ENCODE measurements at places on chromosomes 3 and 15. TPM values are rescaled to one million over a fixed set of nuclear protein-coding genes. Genes with fewer than 3 reads are reported as not detected.
A peak's percentile ranks its signal among the peaks of the same experiment; 100 is the strongest.

The ISY1 gene
- 65.7 TPM for total RNA-seq

The STRA6 gene
- not detected for total RNA-seq

The CYP8B1 gene
- total RNA-seq, result not detected

The C3orf85 gene
- total RNA-seq, result not detected

The ZDHHC23 gene
- 1.8 TPM for total RNA-seq

The RAD51 gene
- 87.3 TPM for total RNA-seq

The ERICH6 gene
- 0.60 TPM for total RNA-seq

The CACNA2D3 gene
- not detected for total RNA-seq

The CNTN4 gene
- not detected for total RNA-seq

GRCh38 chr15:67832031-67832551 lies 6.8 kb downstream of the SKOR1 start:
- H3K4me3 ChIP-seq, result no peak overlapping the region
- H3K4me1 ChIP-seq, result peaks cover 52% of the 10 kb centered on the region
- DNase-seq, result no peak
- H3K27me3 ChIP-seq, result peaks cover 76% of the 10 kb centered on the region
- H3K27ac ChIP-seq, result no peak overlapping the region

DNA sequence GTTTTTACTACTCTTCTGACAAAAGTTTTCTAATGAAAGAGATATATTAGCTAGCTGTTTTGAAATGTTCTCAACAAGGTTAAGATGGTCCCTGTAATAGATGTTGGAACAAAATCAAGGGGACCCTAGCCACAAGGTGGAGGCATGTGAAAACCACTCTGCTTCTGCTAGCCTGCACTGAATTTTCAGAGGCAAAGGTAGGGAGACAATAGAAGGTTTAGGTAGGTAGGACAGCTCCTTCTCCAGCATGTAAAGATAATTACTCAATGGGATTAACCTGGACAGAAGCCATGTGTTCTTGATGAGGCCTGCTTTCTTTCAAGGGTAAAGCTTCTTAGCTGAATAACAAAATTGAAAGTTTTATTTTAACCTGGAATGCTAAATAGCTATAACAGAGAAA lies 333.5 kb downstream of the LSAMP start:
- no peaks in the 10 kb centered on the region for H3K4me1 ChIP-seq
- no peak overlapping the region for H3K27ac ChIP-seq
- H3K4me3 ChIP-seq, result no peak overlapping the region
- no peaks in the 10 kb centered on the region for H3K36me3 ChIP-seq
- no peak for DNase-seq

DNA sequence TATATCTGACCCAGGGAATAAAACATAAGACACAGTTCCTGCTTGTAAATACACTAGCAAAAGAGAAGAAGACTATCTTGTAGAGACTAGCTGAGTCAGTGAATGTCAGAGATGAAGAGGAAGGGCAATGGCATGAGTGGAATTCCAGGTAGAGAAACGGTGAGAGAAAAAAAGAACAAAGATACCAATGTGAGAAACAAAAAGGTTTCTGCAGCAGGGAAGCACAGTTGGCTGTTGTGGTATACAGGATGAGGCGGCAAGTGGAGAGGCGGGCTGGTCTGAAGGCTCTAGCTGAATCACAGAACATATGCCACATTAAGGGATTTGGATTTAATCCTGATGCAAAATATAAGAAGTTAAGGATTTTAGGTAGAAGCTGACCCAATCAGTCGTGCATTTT lies 17.1 kb upstream of the TASOR start:
- no peak for DNase-seq
- no peak overlapping the region for H3K4me3 ChIP-seq
- H3K36me3 ChIP-seq, result peaks cover 2% of the 10 kb centered on the region
- peaks cover 41% of the 10 kb centered on the region for H3K4me1 ChIP-seq
- no peak overlapping the region for H3K27ac ChIP-seq
- H3K27me3 ChIP-seq, result no peaks in the 10 kb centered on the region

- no peak overlapping the region for H3K27ac ChIP-seq
- H3K27me3 ChIP-seq, result no peaks in the 10 kb centered on the region
- H3K4me3 ChIP-seq, result no peak overlapping the region
- no peak for DNase-seq
- no peaks in the 10 kb centered on the region for H3K4me1 ChIP-seq
- H3K36me3 ChIP-seq, result no peaks in the 10 kb centered on the region
Measured at GRCh38 chr3:157351981-157352380, 84.7 kb upstream of the PTX3 start.

GRCh38 chr3:154548341-154548740 lies 118.4 kb upstream of the GPR149 start:
- no peaks in the 10 kb centered on the region for H3K36me3 ChIP-seq
- no peaks in the 10 kb centered on the region for H3K27me3 ChIP-seq
- no peak overlapping the region for H3K27ac ChIP-seq
- no peaks in the 10 kb centered on the region for H3K4me1 ChIP-seq
- DNase-seq, result no peak

GRCh38 chr15:84761607-84762131 lies 13.3 kb downstream of the ZNF592 start:
- no peak overlapping the region for H3K27ac ChIP-seq
- H3K4me3 ChIP-seq, result no peak overlapping the region
- no peaks in the 10 kb centered on the region for H3K27me3 ChIP-seq
- H3K4me1 ChIP-seq, result no peaks in the 10 kb centered on the region
- peaks cover 23% of the 10 kb centered on the region for H3K36me3 ChIP-seq
- no peak for DNase-seq

- H3K4me1 ChIP-seq, result no peaks in the 10 kb centered on the region
- H3K36me3 ChIP-seq, result no peaks in the 10 kb centered on the region
- H3K4me3 ChIP-seq, result no peak overlapping the region
- H3K27me3 ChIP-seq, result no peaks in the 10 kb centered on the region
- DNase-seq, result no peak
Measured at GRCh38 chr3:131282379-131282778, 99.2 kb upstream of the NUDT16 start.

DNA sequence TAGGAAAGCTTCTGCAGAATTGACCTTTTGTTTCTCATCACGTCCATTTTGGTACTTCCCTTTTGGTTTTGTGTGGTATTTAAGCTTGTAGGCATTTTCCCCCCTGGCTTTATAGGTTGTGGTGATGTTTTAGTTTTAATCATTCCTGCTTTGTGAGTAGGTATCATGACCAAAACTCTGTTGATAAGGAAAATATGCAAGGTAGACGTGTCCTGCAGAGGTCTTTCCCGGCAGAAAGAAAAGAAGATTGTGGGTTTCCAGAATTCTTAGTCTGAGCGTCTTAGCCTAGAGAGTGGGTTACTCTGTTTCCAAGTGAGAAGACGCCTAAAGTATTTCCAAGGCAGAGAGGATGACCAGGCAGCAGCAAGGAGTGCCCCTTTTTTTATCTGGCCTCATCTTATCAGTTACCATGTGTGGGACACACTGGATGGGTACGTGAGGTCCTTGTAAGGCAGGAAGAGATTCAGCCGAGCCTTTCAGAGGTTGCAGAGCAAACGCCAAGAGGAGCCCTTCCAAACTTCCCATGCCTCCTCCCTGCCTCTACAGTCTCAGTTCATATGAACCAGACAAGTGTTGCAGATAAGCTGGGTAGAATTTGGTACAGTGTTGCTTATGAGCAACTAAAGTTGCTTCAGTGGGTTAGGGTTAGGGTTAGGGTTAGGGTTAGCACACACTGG lies 58.8 kb downstream of the ARNT2 start:
- H3K36me3 ChIP-seq, result no peaks in the 10 kb centered on the region
- DNase-seq, result no peak
- no peaks in the 10 kb centered on the region for H3K4me1 ChIP-seq
- no peak overlapping the region for H3K4me3 ChIP-seq

GRCh38 chr3:141274411-141275031 lies 42.9 kb downstream of the PXYLP1 start:
- no peaks in the 10 kb centered on the region for H3K27me3 ChIP-seq
- H3K4me1 ChIP-seq, result peaks cover 57% of the 10 kb centered on the region
- H3K27ac ChIP-seq, result peak overlapping the region; percentile 80
- no peak for DNase-seq

DNA sequence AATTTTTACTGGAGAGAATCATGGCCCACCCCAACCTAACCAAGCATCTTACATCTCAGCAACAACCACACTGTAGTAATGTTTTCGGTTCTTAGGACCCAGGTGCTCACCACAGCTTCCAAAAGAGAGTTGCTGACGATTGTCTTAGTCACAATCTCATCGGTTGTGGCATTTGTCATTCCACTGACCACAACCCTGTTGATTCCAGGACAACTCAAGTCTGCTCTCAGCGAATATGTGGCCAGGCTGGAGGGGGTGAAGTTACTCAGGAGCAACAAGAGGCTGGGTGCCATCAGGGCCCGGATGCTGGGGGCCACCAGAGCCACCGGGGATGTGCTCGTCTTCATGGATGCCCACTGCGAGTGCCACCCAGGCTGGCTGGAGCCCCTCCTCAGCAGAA lies 25.9 kb downstream of the GALNT15 start:
- H3K27ac ChIP-seq, result no peak overlapping the region
- H3K36me3 ChIP-seq, result no peaks in the 10 kb centered on the region
- peaks cover 2% of the 10 kb centered on the region for H3K27me3 ChIP-seq
- DNase-seq, result no peak
- H3K4me3 ChIP-seq, result no peak overlapping the region

GRCh38 chr3:100053951-100054620 lies 60.2 kb downstream of the FILIP1L start:
- no peak overlapping the region for H3K27ac ChIP-seq
- H3K4me3 ChIP-seq, result no peak overlapping the region
- H3K27me3 ChIP-seq, result no peaks in the 10 kb centered on the region
- no peaks in the 10 kb centered on the region for H3K4me1 ChIP-seq

GRCh38 chr15:27937851-27938250 lies 161.3 kb downstream of the OCA2 start:
- no peaks in the 10 kb centered on the region for H3K4me1 ChIP-seq
- no peaks in the 10 kb centered on the region for H3K27me3 ChIP-seq

- peak overlapping the region; percentile 83 for H3K27ac ChIP-seq
- H3K4me3 ChIP-seq, result no peak overlapping the region
- H3K36me3 ChIP-seq, result peaks cover 6% of the 10 kb centered on the region
- no peak for DNase-seq
- H3K27me3 ChIP-seq, result no peaks in the 10 kb centered on the region
Measured at GRCh38 chr15:67146234-67146633, 80.8 kb downstream of the SMAD3 start.

DNA sequence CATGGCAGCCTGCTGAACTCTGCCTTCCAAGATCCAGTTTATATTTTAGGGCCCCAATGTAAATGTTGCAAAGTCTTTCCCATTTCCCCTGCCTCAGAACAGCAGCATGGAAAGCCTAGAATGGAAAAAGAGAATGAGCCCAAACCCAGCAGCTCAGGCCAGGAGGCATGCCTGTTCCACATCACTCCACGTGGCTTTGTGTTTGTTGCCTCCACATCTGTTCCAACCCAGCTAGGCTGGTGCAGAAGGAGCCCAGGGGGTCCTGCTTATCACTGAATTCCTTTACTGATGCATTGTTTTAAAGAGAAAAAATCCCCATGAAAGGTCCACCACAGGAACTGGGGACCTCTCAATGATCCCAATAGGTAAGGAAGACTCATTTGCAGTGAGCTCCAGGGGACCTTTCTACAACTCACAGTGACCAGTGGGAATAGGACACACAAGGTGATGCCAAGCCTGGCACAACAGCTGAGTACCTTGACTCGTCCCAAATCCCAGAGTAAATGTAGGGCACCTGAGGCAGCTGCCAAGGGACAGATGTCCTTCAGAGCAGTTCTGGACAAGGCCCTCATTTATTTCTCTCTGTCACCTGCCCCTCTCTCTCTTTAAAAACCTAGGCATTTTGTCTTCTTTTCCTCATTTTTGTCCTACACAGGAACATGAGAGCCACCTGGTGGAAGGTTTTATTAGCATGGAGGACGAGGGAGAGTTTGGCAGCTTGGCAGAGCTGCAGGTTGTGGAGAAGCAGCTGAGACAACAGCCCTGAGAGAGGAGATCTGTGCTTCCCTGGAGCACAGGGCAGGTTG lies 41.7 kb upstream of the ADAMTS17 start:
- H3K27me3 ChIP-seq, result no peaks in the 10 kb centered on the region
- no peak for DNase-seq
- no peak overlapping the region for H3K27ac ChIP-seq
- no peaks in the 10 kb centered on the region for H3K36me3 ChIP-seq
- no peak overlapping the region for H3K4me3 ChIP-seq
- H3K4me1 ChIP-seq, result no peaks in the 10 kb centered on the region

- peak overlapping the region; percentile 97 for H3K27ac ChIP-seq
- peaks cover 37% of the 10 kb centered on the region for H3K4me1 ChIP-seq
- DNase-seq, result peak; percentile 79
- peak overlapping the region; percentile 94 for H3K4me3 ChIP-seq
- H3K27me3 ChIP-seq, result no peaks in the 10 kb centered on the region
Measured at GRCh38 chr3:50607271-50608091, 4.1 kb downstream of the CISH start.

- peaks cover 16% of the 10 kb centered on the region for H3K27me3 ChIP-seq
- H3K27ac ChIP-seq, result no peak overlapping the region
- peaks cover 2% of the 10 kb centered on the region for H3K4me1 ChIP-seq
- no peaks in the 10 kb centered on the region for H3K36me3 ChIP-seq
Measured at GRCh38 chr15:22228101-22228762, 147.9 kb downstream of the OR4M2 start.

DNA sequence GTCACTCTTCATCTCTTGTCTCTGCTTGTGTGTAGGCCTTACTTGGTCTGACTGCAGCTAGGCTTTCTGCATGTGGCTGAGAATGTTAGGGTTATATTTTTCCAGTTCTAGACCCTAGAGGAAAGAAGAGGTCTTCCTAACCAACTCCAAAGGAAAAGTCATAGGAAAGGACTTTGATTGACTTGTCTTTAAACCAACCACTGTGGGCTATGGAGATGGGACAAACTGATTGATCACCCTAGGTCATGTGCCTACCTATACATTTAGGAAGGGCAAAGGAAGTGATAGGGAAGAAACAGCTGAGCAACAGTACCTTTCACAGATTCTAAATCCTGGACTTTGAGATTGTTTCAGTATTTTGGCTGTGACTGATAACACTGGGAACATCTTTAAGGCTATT lies 16.5 kb upstream of the TBC1D23 start:
- H3K4me3 ChIP-seq, result no peak overlapping the region
- H3K4me1 ChIP-seq, result no peaks in the 10 kb centered on the region
- DNase-seq, result no peak
- no peaks in the 10 kb centered on the region for H3K36me3 ChIP-seq
- no peaks in the 10 kb centered on the region for H3K27me3 ChIP-seq
- H3K27ac ChIP-seq, result no peak overlapping the region

GRCh38 chr3:122233101-122233952 lies 49.9 kb downstream of the CASR start:
- no peak overlapping the region for H3K27ac ChIP-seq
- peaks cover 11% of the 10 kb centered on the region for H3K27me3 ChIP-seq
- peak; percentile 34 for DNase-seq

DNA sequence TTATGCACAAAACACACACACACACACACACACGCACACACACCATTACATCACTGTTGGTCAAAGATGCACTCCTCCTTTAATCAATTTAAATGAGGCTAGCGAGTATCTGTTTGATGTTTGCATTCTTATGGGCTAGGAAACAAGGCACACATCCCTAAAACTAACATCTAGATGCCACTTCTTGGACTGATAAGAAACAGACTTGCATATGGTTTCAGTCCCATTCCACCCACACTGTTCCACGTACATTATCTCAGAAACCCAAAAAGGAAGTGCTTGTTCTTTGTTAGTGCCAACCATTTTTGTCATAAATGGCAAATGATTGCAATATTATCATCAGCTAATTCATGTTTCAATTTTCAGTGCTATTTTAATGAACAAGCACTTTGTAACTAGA lies 69.5 kb downstream of the CCR1 start:
- DNase-seq, result no peak
- no peak overlapping the region for H3K4me3 ChIP-seq
- H3K27me3 ChIP-seq, result peaks cover 2% of the 10 kb centered on the region
- peaks cover 3% of the 10 kb centered on the region for H3K36me3 ChIP-seq
- no peak overlapping the region for H3K27ac ChIP-seq

- no peak overlapping the region for H3K4me3 ChIP-seq
- peaks cover 20% of the 10 kb centered on the region for H3K36me3 ChIP-seq
- H3K27me3 ChIP-seq, result no peaks in the 10 kb centered on the region
- peaks cover 28% of the 10 kb centered on the region for H3K4me1 ChIP-seq
- H3K27ac ChIP-seq, result no peak overlapping the region
Measured at GRCh38 chr3:180987344-180987743, 2.2 kb downstream of the DNAJC19 start.

All from activated CD8-positive, alpha-beta T cell treated with anti-CD3 and anti-CD28 coated beads, Interleukin-2, amount 10 ng/mL, durations not matched to agents 7 days and 5 days (primary cell).